Hepatic stellate cell (primary cell): ENCODE measurements at places on chromosomes 2 and 18.

GRCh38 chr2:14735696-14736095, 103.2 kb downstream of the LRATD1 start:
- no peak for DNase-seq

- DNase-seq = no peak
Observed at GRCh38 chr18:75588412-75588811, 160.9 kb upstream of the SMIM21 start.

DNA sequence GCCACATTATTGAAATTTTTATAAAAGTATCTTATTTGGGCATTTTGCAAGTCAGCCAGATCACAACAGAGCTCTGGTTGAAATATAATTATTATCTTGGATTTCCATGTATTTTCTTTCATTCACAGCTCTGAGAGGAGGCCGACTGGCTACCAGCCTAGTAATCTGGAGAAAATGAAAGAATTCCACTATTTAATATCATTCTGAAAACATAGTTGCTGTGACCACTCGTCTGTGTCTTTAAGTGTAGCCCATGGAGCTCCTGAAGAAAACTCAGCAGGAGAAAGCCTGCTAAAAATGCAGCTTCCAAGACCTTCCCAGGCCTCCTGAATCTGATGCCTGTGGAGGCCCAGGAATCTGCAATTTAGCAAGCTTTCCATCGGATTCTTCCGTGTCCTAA, 114.7 kb downstream of the SH3BP4 start:
- no peak for DNase-seq

DNA sequence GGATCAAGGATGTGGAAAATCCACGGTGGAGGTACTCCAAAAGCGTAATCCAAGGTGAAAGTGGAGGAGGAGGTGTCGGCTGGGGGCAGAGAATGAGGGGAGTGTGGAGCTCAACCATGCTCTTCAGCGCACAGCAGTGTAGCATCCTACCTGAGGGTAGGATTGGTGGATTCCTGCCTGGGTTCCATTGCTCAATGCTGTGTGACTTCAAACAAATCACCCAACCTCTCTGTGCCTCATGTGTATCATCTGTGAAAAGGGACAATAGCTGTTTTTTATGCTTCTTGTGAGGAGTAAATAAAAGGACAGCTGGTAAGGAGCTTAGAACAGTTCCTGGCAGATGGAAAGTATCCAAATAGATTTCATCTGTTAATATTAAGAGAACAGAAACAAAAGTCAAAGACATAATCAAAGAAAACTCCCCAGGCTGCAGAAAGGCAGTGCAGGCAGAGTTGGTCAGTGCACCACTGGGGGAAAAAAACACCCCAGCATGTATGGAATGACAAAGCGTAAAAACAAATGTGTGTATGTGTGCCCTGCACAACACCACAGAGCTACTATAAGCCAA, 130.0 kb upstream of the HDAC4 start:
- no peak for DNase-seq

GRCh38 chr18:36610258-36610657, 218.5 kb downstream of the TPGS2 start:
- no peak for DNase-seq

DNA sequence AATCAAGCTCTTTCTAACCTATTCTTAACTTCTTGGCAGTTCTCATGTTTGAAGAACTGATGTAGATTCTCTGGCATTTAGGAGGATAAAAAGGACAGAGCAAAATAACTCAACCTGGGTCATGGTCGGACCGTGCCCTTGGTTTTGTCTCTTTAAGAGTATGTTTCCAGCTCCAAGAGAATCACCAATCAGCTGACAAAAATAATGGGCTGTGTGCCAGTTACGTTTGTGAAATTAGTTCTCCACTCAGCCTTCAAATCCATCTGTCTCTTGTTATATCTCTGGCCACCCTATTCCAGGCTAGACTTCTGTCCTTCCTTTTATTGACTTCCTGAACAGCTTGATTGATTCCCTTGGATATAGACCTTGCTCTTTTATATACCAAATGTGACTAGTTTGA, 225.7 kb downstream of the EPHA4 start:
- no peak for DNase-seq

GRCh38 chr2:133711201-133711600, 142.9 kb upstream of the NCKAP5 start:
- no peak for DNase-seq

DNA sequence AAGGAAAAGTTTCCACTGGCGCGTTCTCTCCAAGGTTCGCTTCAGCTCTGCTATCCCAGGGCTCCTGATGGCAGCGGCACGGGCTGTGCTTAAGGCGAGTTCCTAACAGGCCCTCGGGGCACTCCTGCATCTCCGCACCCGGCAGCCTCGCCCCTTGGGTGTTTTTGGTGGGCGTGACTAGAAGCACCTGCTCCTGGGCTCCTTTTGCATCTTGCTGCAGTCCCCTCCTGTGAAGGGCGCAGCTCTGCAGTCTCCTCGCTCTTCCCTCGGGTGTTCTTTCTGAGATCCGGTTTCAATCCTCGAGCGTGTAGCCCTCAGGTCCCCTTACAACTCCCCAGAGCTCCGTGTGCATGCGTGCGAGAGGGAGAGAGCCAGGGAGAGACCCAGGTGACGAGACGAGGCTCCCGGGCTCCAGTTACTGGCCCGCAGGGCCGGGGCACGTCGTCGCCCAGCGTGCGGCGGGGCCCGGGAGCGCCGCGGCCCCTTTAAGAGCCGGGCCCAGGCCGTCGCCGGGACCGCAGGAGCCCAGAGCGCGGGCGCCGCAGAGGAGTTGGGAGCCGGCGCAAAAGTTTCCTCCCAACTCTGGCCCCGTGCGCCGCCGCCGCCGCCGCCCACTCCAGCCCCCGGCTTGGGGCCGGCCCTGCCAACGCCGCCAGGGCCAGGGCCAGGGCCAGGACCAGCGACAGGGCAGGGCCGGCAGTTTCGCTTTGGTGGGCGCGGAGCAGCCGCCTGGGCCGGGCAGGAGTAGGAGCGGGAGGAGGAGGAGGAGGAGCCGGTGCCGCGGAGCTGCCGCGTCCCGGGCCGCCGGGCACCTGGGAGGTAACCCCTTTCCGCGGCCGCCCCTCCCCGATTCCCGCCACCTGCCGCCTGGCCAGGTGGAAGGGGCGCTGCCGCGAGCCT, at the start of gene PARD3B:
Gene PARD3B, plus strand, starts transcription at position 515 of the 900 bp plus-strand sequence. CDS start 525 bp downstream, outside the sequence.
- DNase-seq = peak; percentile 53

GRCh38 chr2:112662704-112663103, 17.0 kb downstream of the SLC20A1 start:
- DNase-seq = no peak

GRCh38 chr18:66873899-66874298, 270.0 kb upstream of the CDH19 start:
- no peak for DNase-seq

DNA sequence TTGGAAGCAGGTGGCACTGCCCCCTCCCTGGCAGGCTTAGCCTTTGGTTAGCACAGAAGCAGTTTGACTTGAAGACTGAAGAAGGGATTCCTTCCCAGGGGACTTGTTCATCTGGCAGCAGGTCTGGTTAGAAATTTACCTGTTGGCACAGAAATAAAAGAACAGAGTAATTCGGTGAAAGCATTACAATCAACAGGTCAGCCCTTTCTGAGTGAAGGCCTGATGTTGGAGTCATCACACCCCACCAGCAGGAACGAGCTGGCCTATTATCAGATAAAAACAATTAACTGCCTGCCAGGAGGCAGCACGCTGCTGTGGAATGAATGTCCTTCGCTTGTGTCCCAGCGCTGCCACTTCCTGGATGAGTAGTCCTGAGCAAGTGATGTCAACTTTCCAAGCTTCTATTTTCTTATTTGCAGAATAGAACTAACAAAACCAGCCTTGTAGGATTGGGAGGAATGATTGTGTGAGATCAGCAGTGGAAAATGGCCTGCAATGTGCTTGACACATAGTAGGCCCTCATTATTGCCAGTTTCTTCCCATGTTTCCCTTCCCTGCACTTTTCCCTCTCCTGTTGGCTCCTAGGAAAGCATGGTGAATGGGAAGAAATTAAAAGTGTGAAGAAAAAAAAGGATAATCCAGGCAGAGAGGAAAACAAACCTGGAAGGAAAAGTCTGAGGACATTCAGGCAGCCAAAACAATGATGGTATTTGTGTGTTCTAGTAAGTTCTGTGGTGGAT, 29.0 kb downstream of the LGALSL start:
- peak; percentile 14 for DNase-seq

GRCh38 chr2:209911486-209911885, 91.0 kb upstream of the RPE start:
- DNase-seq = no peak

DNA sequence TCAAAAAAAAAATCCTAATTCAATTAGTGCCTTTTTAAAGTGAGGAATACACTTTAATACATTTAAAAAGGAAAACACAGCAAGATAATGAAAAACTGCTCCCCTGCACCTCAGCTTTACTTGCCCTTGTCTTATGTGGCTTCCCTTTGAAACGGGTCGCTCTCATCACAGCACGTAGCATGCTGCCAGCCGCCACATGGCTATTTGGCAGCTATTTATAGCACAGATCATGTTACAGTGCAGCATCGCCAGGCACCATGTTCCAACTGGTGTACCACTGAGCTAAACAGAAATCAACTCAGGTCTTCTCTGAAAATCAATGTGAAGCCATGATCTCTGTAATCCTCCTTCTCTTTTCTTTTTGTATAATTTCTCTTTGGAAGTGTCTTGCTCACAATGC, 65.1 kb downstream of the TMEM182 start:
- DNase-seq = no peak

DNA sequence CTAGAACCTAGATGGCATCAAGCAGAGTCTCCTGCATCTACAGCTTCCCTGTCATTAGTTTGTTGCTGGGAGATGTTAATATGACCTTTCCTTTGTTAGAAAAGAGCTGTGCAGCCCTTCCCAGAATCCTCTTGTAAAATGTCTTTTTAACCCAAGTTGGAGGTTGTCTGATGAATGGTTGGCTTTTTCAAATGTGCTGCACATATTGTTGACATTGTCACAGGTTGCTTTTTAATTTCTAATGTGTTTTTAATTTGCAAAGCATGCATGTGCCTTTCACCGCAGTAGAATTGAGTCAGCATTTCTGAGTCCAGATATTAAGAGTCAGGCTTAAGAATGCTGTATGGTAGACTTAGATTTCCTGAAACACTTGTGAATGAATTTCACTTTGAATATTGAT, 120.8 kb downstream of the GREB1L start:
- no peak for DNase-seq

DNA sequence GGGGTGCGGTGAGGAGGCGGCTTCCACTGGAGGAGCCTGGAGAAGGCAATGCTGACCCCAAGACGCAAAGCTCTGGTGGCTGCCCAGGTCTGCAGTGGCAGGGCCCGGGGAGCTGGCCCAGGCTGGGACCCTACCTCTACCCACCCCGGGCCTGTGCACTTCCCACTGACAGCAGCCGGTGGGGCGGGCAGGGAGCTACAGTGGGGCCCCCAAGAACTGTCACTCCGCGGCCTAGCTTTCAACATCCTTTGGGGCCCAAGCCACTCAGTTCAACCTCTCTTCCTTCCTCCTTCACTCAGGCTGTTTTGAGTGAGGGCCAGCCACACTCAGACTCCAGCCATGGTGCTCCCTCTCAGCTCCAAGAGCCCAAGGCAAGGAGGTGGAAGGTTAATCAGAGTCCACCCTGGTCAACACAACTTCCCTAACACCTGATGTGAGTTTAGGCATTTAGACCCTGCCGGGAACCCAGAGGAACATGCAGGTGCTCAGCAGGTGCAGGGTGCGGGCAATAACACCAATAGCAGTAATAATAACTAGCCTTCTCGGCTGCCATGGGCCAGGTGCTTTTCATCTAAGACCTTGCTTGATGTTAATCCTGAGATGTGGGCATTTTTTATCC, 93.6 kb downstream of the ZFP36L2 start:
- no peak for DNase-seq

GRCh38 chr2:145918951-145919350, 1399.0 kb upstream of the ZEB2 start:
- no peak for DNase-seq

DNA sequence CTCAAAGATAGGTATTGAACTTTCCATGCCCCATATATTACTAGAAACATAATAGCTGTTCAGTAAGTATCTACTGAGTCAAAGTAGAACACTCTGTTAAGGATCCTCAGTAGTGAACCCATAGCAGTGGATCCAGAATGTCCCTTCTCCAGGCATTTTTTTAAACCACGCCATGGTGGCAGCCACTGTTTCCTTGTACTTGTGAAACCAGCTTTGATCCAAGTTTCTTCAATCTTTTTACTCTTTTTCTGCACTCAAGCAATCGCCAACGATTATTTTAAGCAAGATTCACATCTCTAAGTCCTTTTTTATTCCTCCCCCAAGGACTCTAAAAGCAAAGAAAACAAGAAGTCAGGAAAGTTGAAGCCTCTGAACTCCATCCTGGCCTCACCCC, 291.2 kb upstream of the SLC14A2 start:
- no peak for DNase-seq

- no peak for DNase-seq
Observed at GRCh38 chr2:74632939-74633312, 15.2 kb downstream of the M1AP start.

GRCh38 chr2:226756131-226756530, 43.5 kb downstream of the IRS1 start:
- DNase-seq = no peak

DNA sequence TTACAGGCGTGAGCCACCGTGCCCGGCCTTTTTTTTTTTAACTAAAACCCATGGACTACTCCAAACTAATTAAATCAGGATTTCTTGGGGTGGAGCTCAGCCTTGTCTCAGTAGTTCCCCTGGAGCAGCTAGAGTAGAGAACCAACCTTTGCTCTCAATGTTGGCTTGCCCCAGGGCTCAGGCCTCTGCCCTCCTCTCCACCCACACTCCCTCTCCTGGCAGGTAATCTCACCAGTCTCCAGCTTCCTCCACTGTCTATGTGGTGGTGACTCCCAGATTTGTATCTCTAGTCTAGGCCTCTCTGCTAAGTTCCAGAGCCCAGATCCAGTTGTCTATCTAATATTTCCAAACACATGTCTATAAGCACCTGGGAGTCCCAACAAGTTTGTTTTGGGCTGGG, 9.6 kb upstream of the MTA3 start:
- no peak for DNase-seq

DNA sequence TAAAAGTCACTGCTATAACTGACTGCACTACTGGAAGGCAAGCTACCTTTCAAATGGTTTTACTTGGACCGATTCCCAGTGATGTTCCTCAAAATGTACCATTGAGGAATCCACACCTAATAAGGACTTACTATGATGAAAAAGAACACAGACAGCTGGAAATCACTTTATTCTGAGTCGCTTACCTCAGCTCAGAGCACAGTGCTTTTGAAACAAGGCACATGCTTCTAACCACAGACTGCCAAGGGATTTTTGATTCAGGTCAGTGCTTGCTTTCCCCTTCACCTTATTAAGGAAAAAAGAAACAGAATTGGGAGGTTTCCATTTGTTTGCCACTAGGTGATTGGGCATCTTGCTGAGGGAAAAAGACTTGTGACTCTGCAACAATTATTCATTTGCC, 707.5 kb upstream of the FSHR start:
- DNase-seq = no peak

GRCh38 chr18:54812885-54813284, 15.4 kb upstream of the RAB27B start:
- no peak for DNase-seq

DNA sequence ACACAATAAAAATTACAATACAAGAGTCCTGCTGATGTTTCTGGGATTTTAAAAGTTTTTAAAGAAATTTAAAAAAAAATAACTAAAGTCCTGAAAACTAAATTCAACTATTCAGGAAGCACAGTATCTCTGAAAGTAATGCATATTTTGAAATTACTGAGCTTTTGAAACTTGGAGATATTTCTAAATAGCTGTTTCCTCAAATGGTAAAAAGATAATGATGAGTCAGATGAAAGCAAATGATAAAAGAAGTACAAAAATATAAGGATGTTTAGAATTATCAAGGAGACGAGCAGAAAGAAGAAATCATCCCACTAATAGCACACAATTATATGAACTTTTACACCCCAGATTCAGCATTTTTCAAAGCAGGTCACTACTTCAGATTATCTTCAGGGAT, 90.2 kb upstream of the SLC25A52 start:
- DNase-seq = no peak
